IMR-90 (cell line): ENCODE measurements at places on chromosomes 7 and 10. TPM values are rescaled to one million over a fixed set of nuclear protein-coding genes. Genes with fewer than 3 reads are reported as not detected.
A peak's percentile ranks its signal among the peaks of the same experiment; 100 is the strongest.

The CCDC172 gene
- not detected in 2 replicates for total RNA-seq

The NRBF2 gene
- 19.9 and 26.9 TPM in 2 replicates for total RNA-seq

The TDRD1 gene
- not detected in 2 replicates for total RNA-seq

The FANK1 gene
- total RNA-seq, result 0.90 and 1.9 TPM in 2 replicates

The MBL2 gene
- total RNA-seq, result not detected in 2 replicates

The CLRN3 gene
- total RNA-seq, result not detected in 2 replicates

The STMP1 gene
- total RNA-seq, result 6.1 and 11.9 TPM in 2 replicates

DNA sequence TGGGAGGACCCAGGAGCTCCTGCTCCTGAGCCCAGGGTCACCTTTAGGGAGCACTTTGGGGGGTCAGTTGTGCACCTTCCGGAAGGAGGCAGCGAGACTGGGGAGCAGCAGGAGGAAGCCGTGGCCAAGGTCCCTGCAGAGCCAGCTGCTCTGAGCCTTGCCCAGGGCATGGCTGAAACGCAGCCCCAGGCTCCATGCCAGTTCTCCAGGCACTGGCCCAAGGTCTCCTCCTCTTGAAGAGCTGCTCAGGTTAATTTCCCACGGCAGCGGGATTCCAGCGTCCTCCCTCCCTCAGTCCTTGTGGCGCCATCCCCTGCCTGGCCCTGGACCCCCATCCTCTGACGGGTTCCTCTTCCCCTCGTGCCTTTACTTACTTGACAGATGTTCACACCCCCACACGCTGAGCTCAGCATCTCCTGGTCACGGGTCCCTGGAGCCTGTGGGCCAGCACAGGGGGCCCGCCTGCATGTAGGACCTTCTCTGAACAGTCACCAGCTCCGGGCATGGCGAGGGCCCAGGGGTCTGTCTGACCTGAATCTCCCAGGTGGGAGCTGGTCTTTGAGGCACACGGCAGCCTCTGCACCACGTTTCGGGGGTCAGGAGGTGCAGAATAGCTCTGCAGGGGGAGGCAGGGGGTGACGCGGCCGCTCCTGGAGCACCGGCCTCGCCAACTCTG is 16.7 kb upstream of the CFAP46 start:
- no peak for DNase-seq

DNA sequence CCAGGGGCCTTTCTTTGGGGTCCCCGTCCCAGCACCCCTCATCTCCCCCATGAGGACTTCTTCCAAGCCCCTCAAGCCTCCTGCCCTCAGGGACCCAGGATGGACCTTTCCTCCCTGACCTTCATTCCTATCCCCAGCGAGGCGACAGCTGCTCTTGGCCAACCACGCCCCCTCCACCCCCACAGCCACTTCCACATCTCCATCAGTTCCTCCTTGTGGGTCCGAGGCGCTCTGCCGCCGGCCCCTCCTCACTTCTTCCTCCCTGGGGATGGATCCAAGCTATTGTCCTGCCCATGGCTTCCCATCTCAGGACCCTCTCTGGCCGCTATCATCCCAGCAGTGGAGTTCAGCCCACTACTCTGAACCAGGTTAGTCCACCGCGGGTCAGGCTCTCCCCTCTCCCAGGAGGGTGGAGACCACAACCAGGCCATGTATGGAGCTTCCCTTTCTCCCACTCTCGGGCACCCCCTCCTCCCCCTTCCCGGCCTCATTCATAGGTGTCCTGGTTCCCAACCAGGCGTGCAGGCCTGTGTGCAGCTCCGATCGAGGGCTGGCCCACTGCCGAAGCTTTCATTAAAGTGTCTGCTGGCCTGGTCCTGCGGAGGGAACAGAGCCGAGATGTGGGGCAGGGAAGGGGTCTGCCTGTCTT is 1.7 kb upstream of the SH2B2 start:
- no peak for DNase-seq

DNA sequence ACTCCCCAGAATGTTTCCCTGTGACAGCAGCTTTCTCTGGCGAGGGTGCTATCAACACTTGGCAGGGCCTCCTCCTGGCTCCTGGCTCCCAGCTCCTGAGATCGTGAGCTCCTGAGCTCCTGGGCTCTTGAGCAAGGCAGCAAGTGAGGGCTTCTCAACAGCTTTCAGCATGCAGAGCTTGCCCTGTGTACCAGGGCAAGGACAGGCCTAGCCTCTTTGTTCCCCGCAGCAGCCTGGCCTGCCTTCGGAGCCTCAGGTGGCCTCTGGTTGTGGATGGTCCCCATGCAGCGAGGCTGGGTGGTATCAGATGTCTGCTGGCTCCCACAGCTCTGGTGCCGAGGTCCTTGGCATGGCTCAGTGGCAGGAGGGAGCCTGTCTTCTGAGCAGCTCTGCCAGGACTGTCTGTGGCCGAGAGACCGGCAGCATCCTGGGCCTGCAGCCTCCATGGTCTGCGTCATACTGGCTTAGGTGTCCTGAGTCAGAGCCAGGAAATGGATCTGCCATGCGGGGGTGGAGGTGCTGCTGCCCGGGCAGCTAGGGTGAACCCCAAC is 44.2 kb downstream of the ZMIZ1 start:
- DNase-seq, result peak; percentile 92

DNA sequence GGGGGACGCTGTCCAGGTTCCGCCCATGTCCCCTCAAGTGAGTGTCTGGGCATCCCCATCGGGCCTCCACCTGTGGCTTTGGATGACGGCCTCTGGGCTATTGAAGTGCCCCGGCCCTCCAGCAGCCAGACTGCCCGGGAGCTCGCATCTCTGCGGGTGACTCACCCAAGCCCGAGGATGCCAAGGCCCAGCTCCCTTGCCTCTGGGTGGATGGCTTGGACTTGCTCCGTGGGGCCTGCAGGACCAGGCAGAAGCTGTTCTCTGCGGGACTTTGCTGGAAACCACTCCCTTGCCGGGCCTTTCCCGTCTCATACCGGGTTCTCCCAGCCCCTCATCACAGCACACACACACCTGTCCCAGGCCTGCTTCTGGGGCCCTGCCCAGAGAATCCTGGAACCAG is 22.4 kb downstream of the DPYSL4 start:
- peak; percentile 23 for DNase-seq

DNA sequence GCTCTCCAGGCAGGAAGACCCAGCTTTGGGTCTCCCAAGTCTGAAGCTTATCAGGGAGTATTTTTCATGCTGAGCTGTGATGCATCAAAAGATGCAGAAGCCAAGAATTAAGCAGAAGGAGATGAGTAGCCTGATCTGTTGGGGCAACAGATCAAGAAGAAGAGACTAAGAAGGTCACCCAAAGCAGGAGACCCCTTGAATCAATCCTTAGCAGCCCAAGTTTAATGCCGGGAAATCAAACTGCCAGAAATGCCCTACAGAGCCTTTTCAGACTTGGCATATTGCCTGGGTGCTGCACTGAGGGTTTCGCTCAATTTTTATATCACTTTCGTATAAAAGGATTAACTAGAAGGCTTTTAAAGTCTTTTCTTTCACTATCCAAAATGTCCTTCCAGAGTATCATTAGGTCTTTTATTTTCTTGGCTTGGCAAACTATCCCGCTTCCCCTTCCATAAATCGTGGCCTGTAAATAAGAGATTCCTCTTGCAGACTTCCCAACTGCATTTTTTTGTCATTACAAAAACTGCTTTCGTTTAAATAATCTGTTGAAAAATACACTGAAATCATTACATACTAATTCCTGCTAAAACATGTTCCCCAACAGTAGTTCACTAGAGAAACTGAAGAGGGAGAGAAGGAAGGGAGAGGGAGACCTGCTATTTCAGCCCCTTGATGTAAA is 49.0 kb upstream of the STK17A start:
- DNase-seq, result peak; percentile 69

- DNase-seq, result no peak
Measured at GRCh38 chr10:43820663-43821062, 172.0 kb upstream of the ZNF32 start.

DNA sequence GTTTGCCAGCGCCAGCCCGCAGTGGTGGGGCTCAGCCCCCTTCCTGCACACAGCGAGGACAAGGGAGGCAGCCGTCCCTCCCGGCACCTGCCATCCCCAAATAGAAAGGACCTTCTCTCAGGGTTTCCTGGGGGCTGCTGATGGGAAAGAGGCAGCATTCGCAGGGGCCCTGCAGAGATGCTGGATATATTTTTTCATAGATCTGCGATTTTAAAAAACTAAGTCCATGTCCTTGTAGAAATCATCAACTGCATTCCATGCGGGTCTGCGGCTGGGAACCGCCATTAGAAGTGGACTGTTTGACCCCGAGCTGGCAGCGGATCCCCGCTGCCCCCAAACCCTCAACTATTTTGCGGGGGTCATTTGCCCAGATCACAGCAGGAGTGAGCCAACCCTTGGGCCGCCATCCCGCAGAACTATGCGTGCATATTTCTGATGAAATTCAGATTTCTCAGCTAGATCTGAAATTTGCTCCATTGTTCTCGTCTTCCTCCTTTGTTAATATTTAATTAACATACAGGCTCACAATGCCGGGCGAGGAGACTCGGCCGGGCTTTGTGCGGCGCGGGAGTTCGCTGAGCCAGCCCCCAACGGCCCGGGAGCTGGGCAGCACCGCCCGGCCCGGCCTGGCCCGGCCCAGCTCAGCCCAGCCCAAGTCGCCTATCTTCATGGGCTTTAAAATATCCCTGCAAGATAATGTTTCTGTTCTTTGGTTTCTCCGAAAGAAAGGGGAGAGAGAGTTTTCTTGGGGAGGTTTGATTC is 2.0 kb downstream of the EN2 start:
- DNase-seq, result no peak

- no peak for DNase-seq
Measured at GRCh38 chr10:21702633-21703111, 168.6 kb downstream of the MLLT10 start.

DNA sequence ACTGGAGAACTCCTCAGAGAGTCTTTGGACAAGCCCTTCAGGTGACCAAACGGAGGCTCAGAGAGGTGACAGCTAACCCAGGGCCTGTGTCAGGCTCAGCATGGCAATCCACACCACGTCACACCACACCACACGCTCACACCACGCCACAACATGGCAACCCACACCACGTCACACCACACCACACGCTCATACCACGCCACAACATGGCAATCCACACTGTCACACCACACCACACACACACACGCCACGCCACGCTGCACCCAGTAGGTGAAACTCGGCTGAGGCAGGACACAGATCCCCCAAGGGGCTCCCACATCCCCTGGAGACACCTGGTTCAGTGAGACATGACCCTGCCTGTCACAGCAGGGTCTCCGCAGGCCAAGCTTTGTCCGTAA is 107.3 kb downstream of the PDGFA start:
- DNase-seq, result no peak

DNA sequence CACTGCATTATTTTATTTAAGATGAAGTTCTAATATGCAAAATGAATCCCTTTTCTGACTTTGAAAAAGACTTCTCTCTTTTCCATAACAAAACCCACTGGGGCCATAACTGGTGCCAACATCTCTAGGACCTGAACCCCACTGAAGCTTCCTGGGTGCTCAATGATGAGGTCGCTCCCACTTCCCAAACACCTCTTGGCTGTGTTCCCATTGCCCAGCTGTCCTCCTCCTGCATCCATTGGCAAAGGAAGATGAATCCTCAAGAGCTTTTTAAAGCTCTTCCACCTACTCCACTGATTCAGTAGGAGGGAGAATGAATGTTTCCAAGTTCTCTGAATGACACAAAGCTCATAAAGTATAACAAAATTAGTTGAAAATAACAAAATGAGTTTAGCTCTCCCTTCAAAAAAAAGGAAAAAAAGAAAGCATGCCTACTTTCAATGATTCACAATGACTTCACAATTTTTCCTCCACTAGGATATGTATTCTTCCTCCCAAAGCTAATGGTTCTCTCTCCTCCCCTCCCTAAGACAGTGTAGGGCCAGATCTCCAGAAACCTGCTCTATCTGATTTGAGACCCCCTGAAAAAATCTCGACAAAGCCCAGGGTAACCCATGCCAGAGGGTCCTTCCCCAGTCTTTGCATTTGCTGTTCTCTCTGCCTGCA is 64.8 kb downstream of the SORBS1 start:
- no peak for DNase-seq

DNA sequence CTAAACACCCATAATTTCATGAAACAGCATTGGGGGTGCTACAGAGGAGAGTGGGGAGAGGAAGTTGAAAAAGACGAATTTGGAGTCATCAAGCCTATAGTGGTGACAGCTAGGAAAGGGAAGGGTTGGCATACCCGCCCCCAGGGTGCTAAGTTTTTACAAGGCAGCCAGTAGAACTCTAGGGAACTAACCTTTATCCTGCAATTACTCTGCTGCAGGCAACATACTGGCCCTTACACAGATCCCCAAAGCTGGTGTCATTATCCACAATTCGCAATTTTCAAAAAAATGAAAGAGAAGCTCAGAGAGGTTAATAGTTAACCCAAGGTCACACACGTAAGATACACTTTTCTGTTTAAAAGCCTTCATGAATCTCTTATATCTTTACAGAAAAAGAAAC is 14.2 kb upstream of the SLC35B4 start:
- DNase-seq, result no peak

DNA sequence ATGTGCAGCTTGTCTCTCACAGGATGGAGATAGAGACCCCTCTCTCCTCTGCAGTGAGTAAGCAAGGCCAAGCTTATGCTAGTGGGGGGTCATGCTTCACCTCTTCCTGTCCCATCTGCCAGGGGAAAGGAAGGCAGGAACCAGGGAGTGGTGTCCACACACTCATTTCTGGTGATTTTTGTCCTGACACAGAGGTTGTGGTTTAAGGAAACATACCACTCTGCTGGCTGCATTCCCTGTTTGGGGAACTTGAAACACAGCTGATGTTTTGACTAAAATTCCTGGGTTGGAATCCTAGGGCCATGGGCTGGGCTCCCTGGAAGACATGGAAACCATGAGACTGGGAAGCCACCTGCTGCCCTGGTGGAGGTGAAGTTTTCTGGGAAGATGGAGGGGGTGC is 21.4 kb downstream of the C10orf120 start:
- no peak for DNase-seq

DNA sequence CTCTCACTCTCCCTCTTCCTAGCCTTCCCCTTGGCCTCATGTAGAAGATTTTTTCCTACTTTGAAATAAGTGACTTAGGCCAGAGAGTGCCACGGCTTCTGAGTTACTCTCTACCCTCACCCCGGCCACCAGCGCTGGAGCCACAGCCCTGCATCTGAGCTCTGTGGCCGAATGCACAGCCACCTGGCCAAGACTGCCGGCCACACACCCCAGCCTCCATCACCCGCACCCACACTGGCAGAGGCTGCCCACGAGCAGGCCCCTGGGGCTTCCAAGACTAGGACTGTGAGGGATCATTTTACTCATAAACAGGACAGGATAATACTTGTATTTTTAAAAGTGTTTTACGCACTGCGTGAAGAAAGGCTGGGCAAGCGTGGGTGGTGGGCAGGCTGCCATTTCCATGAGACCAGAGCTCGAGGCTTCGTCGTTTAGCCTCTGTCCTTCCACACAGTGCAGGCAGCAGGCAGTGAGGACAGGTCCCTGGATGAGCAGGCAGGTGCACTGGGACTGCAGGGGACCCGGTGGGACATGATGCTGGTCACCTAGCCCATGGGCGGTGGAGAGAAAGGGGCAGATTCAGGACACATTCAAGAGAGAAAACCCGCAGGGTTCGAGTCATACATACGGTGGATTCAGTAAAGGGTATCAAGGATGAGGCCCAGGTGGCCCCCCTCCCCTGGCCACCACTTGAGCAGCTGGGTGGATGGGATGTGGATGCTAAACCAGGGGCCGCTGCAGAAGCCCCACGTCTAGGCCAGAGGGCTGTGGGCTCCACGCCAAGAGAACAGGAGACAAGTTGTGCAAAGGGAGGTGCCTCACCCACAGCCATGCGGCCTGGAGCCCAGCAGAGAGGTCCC is 35.5 kb upstream of the RNF32 start:
- no peak for DNase-seq
